Head of caudate nucleus (tissue), 42 donors: ENCODE measurements at places on chromosomes 2 and 18.

DNA sequence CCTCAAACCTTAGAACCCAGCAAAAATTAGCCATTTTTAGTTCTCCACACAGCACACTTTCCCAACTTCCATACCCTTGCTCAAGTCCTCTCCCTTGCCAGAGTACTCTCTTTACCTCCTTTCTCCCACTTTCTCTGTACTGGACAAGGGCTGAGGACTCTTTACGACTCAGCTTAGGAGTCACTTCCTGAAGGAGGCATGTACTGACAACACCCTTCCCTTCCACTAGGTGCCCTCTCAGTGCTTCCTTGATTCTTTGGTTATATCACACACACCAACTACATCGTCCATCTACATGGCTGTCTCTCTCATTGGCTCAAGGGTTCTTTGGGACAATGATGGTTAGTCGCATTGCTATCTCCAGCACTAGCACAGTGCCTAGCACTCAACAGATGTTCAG lies 5.2 kb upstream of the C18orf63 start:
- DNase-seq: no peak

GRCh38 chr2:54546518-54546917 lies 90.4 kb downstream of the SPTBN1 start:
- DNase-seq: no peak

GRCh38 chr18:25962176-25962575 lies 128.2 kb downstream of the SS18 start:
- DNase-seq: no peak

DNA sequence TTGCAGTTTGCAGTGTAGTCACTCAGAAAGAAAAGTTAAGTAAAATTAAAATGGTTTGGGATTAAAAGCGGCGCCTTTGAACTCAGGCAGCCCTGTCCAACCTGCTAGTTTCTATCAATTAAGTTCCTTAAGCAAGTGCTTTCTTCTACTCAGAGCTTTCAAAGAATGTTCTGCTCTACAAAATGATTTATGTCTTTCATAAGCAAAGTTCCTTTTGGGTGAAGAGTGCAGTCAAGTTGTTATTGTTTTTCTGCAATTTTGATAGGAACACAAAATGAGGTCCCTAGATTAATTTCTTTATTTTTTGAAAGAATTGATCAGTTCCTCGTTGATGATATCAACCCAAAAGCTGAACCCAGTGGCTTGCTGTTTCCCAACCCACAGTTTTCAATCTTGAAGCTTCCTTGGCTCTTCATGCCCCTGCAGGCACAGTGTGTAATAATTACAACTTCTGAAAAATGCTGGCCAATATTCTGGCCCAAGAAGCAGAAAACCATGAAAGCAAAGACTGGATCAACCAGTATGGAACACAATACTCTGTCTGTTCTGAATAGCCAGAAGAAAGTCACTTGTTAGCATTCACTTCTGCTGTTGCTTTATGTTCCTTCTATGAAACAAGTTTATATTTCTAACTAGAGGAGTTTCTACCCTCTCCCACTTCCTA lies 89.1 kb downstream of the TGIF1 start:
- DNase-seq: no peak

- no peak for DNase-seq
These were observed 908.5 kb upstream of the CHAC2 start for GRCh38 chr2:52859065-52859464.

DNA sequence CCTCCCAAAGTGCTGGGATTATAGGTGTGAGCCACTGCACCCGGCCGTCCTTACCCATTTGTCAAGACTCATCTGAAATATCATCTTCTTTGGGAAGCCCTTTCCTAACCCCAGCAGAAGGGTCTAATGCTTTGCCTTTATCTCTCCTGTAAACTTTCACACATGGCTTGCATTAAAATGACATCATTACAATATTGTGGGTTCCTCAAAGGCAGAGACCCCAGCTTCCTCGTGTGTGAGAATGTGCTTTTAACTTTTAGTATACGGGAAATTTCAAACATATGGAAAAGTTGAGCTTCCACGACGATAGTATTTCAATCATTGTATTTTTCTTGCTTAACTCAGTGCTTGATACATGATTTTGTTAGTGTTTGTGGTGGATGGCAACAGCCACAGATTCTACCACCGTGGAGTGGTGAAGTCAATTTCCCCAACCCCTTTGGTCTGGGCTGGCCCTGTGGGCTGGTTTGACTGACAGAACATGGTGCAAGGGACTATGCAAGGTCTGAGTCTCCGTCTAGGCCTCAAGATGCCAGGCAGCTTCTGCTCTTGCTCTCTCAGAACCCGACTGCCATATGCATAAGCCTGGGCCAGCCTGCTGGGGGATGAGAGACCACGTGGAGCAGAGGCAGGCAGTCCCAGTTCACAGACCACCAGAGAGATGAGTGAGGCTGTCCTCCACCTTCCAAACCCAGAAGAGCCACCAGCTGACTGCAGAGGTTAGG lies 39.9 kb downstream of the NGEF start:
- no peak for DNase-seq
